Effector memory CD4-positive, alpha-beta T cell (primary cell): ENCODE measurements at places on chromosomes 5 and 9.

DNA sequence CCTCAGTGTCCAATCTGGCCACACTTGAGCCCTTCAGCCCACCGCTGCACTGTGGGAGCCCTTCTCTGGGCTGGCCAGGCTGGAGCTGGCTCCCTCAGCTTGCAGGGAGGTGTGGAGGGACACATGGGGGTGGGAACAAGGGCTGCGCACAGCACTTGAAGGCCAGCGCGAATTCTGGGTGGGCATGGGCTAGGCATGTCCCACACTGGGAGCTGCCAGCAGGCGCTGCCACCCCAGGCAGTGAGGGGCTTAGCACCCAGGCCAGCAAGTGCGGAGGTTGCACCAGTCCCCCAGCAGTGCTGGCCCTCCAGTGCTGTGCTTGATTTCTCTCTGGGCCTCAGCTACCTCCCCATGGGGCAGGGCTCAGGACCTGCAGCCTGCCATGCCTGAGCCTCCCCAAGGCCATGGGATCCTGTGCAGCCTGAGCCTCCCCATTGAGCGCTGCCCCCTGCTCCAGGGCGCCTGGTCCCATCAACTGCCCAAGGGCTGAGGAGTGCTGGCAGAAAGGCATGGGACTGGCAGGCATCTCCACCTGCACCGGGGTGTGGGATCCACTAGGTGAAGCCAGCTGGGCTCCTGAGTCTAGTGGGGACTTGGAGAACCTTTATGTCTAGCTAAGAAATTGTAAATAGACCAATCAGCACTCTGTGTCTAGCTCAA is 148.2 kb downstream of the EMB start:
- no peak for DNase-seq

DNA sequence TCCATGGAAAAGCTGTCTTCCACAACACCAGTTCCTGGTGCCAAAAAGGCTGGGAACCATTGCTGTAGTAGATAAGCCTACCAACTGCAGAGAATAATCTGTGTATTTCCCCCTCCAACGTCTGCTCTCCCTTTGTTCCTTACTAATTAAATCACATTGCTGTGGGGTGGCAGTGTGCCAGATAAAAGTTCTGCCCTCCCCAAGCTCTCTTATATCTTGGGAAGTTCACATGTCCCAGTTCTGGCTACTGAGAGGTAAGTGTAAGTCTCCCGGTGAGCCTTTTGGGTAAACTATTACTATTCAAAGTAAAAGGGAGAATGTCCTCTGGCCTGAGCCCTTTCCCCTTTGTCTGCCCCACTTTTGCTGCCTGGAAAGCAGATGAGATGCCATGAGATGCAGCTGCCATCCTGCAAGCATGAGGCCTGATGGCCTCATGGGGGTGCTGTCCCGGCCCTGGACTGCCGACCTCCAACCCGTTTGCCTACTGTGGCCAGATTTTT is 14.7 kb downstream of the ENC1 start:
- no peak for DNase-seq

DNA sequence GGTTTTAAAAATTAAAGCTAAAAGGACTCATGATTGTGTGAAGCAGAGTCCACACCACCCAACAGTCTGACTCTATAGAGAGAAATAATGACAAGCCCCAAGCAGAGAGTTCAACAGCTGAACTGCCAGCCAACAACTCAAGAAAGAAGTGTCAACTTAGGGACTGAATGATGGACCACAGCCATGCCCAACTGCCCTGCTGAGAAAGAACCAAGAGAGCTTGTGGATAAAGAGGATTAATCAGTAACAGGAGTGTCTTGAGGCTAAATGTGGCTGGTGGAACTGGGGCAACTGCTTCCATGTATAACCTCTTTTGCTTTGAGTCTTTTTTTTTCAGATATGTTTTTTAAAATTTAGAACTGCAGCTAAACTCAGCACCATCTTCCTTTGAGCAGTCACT is 109.3 kb downstream of the HSD17B3 start:
- DNase-seq = no peak

GRCh38 chr5:69485471-69485870 is 7.1 kb upstream of the OCLN start:
- DNase-seq = no peak

- DNase-seq = no peak
Observed at GRCh38 chr9:91119679-91120078, 242.0 kb downstream of the AUH start.

GRCh38 chr9:134319306-134320125 is 6.7 kb upstream of the RXRA start:
- no peak for DNase-seq

- no peak for DNase-seq
Observed at GRCh38 chr5:116410336-116410890, 164.2 kb downstream of the SEMA6A start.
